Hippocampal formation (tissue), 2 donors: ENCODE measurements at places on chromosomes 11 and 22.

- no peak for DNase-seq
Observed at GRCh38 chr11:26916805-26917204, 77.1 kb upstream of the FIBIN start.

DNA sequence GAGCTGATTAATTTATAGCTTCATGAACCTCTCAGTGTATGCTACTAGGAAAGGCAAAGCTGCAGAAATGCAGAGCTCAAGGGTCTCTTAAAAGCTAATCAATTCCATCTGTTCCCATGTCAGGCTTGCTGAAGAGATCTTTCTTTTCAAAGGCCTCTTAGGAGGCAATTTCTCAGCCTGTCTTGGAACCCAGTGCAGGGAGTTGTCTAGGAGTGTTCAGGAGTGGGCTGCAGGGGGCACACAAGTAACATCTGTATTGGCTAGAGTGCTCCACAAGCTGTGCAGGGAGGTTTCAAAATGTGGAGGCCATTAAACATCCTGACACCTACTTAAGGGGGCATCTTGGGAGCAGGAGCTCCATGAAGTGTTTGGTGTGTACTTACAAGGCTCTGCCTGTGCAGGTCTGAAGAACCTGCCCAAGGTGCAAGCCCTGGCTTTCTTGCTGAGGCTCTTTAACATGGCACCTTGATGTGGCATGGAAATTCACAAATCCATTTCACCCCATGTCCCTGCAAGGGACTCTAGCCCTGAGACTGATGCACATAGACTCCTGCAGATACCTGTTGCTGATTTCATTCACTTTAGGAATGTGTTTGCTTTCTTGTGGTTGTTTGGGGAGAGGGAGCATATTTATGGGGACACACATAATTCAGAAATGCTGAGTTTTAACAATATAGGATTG lies 134.7 kb downstream of the ME3 start:
- DNase-seq: no peak

- no peak for DNase-seq
Observed at GRCh38 chr11:62400281-62400680, 18.6 kb upstream of the SCGB1A1 start.

- DNase-seq: no peak
Observed at GRCh38 chr11:104705490-104706190, 192.6 kb downstream of the CASP12 start.

DNA sequence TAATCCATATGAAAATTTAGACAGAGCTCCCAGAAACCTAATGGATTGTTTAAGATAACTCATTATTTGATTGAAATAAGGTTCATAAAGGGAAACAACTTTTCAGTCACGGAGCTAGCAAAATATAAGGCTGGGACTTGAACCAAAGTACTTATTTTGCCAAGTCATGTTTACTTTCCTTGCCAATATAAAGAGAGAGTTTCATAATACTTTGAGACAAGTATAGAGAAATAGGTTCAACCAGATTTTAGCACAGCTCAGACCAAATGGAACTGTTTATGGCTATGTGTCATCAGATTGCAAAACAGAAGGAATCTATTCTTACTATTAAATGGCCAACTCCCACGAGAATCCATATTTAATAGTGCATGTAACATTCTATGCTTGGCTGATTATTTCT lies 1517.5 kb upstream of the TENM4 start:
- DNase-seq: no peak

DNA sequence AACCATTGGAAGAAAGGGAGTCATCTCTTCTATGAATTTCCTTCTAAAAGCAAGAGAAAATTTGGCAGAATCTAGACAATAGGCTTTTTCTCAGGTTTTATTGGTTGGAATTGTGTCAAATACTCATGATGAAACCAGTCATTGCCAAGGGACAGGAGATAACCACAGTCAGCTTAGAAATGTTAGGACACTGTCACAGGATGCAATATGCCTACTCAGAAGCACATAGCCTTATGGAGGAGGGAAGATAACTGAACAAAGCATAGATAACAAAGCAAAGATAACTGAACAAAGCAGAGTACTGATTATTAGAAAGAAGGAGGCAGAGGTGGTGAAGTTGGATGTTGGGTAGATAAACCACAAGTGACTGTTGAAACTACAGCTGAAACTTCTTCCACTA lies 303.5 kb upstream of the PDGFD start:
- no peak for DNase-seq

DNA sequence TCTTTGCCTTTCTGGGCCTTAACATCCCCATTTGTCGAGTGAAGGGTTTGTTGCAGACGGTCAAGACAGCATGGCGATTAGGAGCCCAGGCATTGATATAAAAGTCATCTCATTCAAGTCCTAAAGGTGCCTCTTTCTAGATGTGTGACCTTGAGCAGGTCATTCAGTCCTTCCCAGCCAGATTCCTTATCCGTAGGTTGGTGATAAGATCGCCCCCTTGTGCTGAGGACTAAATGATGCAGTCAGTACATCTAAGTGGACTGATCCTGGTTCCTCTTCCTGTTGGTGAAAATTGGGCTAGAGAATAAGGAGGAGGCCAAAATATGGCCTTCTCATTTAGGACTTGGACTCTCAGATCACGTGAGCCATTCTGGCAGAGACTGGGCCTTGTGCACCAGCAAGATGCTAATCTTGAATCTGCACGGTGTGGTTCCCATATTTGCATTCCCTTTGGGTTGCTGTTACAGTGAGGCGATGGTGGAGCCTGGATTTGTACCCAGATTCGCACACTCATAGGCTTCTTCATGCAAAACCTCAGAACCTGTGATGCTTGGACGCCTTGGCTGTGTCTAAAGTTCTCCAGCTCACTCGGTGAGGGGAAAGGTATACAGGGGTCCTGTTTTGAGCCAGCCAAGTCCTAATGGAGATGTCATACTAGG lies 156.8 kb downstream of the MYO18B start:
- DNase-seq: no peak

DNA sequence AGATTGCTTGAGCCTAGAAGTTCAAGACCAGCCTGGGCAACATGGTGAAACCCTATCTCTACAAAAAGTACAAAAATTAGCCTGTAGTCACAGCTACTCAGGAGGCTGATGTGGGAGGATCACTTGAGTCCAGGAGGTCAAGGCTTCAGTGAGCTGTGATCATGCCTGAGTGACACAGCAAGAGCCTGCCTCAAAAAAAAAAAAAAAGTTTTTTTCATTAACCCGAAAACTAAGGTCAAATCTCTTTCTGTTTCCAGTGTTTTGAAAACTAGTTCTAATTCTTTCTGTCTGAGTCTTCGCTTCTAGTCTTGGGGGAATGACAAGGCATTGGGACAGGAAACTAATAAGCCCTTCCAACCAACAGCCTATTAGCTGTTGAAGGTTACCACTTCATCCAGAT lies 57.6 kb downstream of the LIF start:
- DNase-seq: no peak

DNA sequence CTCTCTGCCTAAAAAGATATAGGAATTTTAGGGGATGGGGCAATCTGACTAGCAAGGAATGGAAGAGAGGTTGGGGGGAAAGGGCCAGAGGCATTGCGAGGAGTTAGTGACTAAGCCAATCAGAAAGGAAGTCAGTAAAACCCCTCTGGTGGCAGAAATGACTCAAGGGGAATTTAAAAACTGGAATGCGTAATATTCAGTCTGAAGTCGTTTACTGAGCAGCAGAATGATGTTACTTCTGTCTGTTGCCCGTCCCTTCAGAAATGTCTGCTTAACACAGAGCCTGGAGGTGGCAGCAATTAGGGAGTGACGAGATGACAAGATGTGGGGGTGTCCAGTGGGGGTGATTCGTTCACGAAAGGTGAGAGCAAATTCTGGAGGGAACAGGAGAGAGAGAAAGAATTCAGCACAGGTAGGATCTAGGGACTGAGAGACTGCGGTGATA lies 107.7 kb upstream of the CLMP start:
- DNase-seq: no peak

GRCh38 chr11:67699521-67699920 lies 25.1 kb upstream of the ALDH3B2 start:
- no peak for DNase-seq

GRCh38 chr11:23976841-23977271 lies 520.0 kb upstream of the LUZP2 start:
- DNase-seq: no peak

DNA sequence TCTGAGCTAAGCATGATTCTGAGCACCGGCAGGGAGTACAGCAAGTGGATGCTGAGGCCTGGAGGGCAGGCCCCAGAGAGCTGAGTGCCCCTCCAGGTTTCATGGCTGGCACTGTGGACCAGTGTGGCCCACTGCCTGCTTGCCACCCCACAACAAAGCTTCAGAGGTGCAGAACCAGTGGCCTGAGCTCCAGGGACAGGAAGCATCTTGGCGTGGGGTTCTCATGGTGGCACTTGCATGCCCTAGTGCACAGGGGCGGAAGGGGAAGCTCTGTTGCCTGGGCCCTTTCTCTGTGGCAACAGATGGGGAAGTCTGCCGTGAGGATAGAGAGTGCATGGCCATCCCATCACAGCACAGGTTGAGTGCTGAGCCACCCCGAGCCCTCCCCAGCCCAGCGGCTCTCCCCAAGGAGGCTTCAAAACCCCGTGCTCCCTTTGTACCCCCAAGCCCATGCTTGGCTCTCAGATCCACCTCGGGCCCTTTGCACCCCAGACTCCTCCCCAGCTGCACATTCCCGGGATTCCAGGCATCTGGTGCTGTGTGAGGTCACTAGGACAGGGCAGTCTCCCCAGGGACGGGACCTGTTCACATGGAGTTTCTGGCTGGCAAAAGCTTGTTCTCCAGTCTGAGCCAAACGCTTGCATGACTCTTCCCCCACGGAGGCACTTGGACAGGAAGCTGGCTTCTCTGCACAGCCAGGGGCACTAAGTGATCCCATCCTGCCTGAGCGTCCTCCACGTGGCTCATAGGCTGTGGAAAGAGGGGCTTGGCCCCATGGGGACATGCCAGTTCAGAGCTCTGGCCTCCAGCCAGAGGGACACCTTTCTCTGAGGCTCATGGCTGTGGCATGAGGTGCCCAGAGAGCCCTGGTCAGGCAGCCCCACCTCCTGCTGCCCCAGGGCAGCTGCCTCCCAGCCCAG lies 4.2 kb downstream of the SLC25A1 start:
- DNase-seq: no peak

DNA sequence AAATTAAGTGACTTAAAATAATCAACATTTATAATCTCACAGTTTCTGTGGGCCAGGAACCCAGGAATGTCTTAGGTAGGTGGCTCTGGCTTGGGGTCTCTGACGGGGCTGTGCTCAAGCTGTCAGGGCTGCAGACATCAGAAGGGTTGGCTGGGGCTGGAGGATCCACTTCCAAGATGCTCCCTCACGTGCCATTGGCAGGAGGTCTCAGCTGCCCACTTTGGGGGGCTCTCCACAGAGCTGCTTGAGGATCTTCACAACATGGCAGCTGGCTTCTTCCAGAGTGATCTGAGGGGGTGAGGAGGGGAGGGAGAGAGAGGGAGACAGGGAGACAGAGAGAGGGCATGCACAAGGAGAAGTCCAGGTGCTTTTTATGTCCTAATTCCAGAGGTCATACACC lies 18.1 kb downstream of the SLC2A11 start:
- no peak for DNase-seq

DNA sequence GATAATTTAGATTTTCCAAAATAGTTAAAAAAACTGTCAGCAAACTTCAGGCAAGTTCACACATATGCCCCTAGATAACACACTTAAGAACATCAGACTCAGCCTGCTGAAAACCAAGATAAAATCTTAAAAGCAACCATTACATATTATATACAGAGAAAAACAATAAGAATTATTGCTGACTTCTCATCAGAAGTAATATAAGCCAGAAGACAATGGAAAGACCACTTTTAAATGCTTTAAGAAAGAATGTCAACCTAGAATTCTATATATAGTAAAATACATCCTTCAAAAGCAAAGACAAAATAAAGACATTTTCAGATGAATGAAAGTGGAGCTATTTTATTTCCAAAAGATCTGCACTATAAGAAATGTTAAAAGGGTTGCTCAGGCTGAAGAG lies 37.8 kb upstream of the SC5D start:
- no peak for DNase-seq

GRCh38 chr11:38019072-38019775 lies 1421.2 kb upstream of the RAG2 start:
- no peak for DNase-seq

DNA sequence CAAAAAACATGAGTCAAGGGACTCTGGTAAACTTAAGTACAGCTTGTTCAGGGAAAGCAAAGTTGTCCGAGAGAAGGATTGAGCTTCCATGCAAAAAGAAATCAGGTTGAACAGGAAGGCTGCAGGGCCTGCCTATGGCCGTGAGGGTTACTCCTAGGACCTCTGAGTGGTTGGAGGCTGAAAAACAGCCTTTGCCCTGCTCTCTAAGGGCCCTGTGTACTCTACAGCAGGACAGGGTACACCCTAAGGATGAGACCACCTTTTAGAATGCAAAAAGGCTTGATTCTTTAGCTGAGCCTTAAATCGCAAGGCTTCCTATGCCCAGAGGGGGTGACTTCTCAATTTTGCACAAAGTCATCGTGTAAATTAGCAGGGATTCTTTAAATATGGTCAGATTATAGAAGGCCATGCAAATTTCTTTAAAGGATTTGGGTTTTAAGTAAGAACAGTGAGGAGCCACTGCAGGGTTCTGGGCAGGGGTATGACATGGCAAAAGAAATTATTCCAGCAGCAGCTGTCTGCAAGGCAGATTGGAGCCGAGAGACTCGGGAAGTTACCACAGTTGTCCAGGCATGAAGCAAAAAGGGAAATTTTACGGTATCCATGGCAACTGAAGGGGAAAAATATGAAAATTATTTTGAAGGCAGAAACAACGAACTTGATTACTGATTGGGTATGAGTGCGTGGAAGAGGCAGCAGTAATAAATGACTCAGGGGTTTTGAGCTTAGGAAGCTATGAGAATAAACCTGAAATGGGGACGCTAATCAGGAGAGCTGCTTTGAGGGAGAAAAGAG lies 91.8 kb downstream of the FAM76B start:
- DNase-seq: no peak

- DNase-seq: no peak
Observed at GRCh38 chr11:45089676-45090499, 56.6 kb upstream of the PRDM11 start.

- no peak for DNase-seq
Observed at GRCh38 chr11:19559746-19560145, 152.9 kb upstream of the NAV2 start.

DNA sequence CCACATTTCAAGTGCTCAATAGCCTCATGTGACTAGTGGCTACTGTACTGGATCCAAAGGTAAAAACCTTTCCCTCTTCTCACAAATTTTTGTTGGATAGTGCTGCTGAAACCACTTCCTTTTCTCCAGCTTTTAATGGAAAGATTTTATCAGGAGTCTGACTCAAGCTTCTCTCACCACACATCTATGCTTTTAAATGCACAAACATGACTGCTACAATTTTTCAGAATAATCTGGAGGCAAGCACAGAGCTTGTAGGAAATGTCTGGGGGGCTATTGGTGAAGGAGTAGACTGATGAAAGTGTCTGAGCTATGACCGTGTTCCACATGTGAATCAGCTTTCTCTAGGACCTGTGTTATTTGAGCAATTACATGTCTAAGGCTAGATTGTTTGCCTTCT lies 101.1 kb upstream of the FAT3 start:
- no peak for DNase-seq
